ENCODE measurements at places on chromosomes 12 and 14. TPM values are rescaled to one million over a fixed set of nuclear protein-coding genes. Genes with fewer than 3 reads are reported as not detected.

Gene KLRC1
- total RNA-seq: not detected

Gene FOXN4
- not detected for total RNA-seq

Gene KRT86
- total RNA-seq: 0.17 TPM

Gene WDR89
- 11.1 TPM for total RNA-seq

Gene CIT
- 25.4 TPM for total RNA-seq

Gene OVCH1
- total RNA-seq: 0.51 TPM

Gene GRIP1
- total RNA-seq: 0.26 TPM

Gene RIMBP2
- total RNA-seq: 0.17 TPM

Gene PTCSC3
- total RNA-seq: not detected

Gene CLEC1B
- total RNA-seq: not detected

Gene C12orf54
- total RNA-seq: not detected

Gene ABHD12B
- under 0.01 TPM for total RNA-seq

Gene CD69
- not detected for total RNA-seq

Gene KRT2
- not detected for total RNA-seq

Gene SAV1
- total RNA-seq: 46.9 TPM

Gene ST8SIA1
- 5.9 TPM for total RNA-seq

Gene HSPB8
- total RNA-seq: 21.3 TPM

Measured in fibroblast of lung (primary cell).